ENCODE measurements at places on chromosomes 7 and 10.

DNA sequence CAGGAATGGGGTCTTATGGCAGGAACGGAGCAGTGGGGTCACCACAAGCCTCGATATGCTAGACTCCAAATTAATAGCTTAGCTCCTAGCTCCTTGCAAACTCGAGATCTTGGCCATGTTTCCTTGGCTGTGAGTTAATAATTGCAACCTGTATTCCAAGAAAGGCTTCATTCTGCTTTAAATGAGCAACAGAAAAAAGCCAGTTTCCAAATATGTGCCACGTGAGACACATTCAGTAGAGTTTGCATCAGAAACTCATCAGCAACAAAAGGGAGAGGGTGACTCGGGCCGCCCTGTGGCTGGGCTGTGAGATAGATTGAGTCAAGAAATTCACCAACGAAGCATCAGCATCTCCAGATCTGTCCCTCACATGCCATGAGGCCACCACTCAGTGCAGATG, 112.0 kb downstream of the NPTX2 start:
- DNase-seq = no peak

DNA sequence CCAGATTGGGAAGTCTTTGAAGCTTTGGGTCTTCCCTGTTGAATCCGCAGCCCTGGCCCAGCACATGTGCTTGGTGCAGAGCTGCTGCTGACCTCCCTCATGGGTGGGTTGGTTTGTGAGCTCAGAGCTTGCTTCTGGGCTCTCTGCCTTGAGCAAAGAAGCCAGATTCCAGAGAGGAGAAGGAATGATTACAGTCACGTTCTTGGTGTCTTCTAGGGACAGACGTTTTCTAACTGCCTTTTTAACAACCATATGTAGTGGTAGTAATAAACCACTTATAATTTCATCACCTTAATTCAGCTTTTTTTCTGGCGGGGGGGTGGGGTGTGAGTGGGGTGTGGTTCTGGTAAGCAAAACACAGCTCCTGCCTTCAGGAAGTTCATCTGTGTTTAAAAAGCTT, 39.5 kb downstream of the LRMDA start:
- no peak for DNase-seq

GRCh38 chr7:136143271-136143670, 166.1 kb upstream of the MTPN start:
- DNase-seq = no peak

GRCh38 chr10:62796896-62797295, 7.6 kb upstream of the ADO start:
- DNase-seq = no peak

GRCh38 chr7:867406-868188, 8.8 kb upstream of the GET4 start:
- no peak for DNase-seq

DNA sequence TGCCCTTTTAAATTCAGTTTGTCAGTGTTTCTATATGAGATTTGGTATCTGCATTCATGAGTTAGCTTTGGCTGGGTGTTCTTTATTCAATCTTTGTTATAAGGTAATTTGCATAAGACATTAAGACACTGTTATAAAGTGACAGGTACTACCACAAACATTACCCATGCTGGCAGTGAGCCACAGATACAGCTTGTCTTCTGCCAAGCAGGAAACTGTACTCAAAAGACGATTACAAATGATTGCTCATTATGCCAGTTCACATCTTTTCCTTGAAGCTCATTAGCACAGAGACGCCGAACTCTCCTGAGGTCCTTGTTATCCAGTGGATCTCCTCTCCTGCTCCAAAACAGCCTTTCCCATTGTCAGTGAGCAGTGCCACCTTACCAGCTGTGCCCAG, 30.4 kb downstream of the AMPH start:
- DNase-seq = no peak

- DNase-seq = no peak
These were observed 22.5 kb downstream of the HHEX start for GRCh38 chr10:92712016-92712889.

DNA sequence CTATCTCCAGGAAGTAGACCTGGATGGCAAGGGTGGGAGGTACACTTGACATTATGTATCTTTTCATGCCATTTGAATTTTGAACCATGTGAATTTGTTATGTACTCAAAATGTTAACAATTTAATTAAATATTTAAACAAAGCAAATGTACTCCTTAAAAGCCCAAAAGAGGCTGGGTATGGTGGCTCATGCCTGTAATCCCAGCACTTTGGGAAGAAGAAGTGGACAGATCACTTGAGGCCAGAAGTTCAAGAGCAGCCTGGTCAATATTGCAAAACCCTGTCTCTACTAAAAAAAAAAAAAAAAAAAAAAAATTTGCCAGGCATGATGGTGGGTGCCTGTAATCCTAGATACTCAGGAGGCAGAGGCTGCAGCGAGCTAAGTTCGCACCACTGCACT, 136.9 kb upstream of the ASAH2 start:
- DNase-seq = no peak
